ENCODE measurements at places on chromosomes 6 and 20.

DNA sequence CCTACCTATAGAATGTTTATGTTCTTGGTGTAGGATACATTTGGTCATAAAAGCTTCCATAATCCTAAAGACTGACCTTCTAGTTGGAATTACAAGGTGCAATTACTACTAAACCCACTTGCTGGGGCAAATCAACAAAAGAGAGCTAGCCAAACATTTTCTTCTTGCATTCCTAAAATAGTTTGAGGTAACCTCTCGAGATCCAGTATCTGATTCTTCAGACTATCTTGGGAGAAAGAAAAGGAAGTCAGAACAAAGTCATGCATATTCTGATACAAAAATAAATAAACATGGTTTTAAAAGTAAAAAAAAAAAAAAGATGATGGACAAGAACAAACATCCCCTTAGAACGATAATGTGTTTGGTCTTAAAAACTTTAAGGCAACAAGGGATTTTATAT is 294.2 kb upstream of the RSPO3 start:
- DNase-seq = no peak

- no peak for DNase-seq
These were observed 47.0 kb downstream of the DTNBP1 start for GRCh38 chr6:15615802-15616201.

DNA sequence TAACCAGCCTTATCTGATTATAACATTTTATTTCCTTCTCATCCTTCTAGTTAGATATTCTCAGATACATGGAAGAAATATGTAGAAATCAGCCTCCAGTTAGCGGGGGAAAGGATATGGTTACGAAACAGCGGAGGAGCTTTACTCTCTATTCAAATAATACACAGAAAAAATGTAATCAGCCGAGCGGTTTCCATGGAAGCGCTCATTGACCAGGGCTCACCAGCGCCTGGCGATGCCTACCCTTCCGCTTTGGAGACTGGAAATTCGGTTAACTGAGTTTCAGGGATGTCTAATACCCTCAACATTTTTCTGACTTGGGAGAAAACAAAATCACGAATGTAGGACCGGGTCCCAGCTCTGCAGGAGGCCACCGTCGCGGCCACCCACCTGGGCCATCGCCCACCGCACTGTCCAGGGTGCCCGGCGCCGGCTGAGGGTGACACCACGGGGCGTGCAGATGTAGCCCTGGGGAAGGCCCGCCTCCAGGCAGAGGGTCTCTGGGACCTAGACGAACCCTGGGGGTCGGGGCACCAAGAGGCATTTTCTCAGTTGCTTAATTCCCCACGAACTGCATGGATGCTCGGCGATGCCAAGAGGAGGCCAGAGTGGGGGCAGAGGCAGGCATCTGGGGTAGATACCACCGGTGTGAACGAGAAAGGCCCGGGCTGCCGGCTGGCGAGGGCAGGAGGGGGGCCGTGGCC is 1.7 kb downstream of the PRR18 start:
- no peak for DNase-seq

GRCh38 chr20:58021481-58021880 is 207.0 kb downstream of the ANKRD60 start:
- DNase-seq = no peak

DNA sequence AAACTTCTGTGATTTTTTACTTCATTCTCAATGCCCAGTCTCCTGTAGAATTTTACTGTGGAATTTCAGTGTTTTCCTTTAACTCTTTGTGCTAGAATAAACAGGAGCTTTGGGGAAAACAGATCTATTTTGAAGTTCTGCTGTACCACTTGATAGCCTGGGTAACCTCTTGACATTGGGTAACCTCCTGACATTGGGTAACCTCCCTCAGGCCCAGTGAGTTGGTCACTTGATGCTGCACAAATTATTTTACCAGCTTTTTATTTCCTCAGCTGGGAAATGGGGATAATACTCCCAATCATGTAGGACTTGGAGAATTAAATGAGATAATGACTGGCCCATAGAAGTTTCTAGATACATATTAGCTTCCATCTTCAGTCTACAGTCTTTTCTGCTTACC is 137.3 kb upstream of the TOP1 start:
- no peak for DNase-seq

DNA sequence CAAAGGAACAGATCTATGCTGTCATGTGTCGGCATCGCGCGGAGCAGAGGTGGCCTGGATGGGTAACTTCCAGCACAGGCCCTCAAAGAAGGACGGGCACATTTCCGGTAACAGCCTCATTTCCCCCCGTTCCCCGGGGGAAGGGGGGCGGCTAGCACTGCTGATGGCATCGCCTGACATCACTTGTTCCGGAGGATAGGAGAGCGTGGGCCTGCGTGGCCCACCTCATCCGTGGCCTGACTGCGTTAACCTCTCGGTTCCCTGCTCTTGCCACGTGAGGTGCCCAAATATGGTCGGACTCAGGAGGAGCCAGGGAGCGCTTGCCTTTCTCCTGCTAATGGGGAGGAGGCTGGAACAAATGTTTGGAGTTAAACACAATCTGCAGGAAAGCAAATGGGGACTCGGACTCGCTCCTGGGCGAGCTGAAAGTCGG is at the start of gene AKAP12:
Gene AKAP12, plus strand, starts transcription at position 365 of the 433 bp plus-strand sequence. CDS start 596 bp downstream, outside the sequence.
- no peak for DNase-seq

DNA sequence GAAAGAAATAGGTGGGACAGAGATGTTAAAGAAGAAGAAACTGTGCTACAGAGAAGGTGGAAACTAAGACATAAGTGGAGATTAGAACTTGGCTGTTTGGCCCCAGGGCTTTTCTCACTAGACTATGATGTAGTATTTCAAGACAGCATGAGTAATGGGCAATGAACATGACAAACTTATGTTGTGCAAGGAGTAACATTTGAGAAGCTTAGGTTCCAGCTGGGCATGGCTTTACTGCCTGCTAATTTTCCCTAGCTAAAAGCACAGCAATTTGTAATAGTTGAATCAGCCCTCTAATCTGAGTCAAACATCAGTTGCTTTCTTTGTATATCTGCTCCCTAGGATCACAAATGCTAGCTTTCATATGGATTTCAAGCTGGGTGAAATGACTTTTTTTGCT is 294.3 kb upstream of the BMP2 start:
- no peak for DNase-seq

DNA sequence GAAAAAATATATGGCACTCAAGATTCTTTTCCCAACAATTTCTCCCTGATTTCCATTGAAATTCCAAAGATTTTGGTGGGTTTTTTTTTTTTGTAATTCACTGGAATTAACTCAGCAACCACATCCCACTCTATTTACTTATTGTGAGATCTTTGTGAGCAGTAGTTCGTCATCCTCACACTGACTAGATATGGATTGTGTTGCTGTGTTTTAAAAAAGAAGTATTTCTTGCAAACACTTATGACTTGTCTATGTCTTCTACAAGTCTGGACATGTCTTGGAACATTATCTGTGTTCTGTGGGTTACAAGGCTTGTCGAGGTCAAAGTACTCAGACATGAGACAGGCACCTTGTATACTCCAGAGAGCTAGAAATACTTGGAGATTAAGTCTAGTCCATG is 7.3 kb upstream of the TENT5A start:
- DNase-seq = no peak

- peak; percentile 33 for DNase-seq
These were observed 4.6 kb upstream of the RAE1 start for GRCh38 chr20:57346477-57346876.

- DNase-seq = no peak
These were observed 28.6 kb downstream of the DDX27 start for GRCh38 chr20:49247792-49248191.

DNA sequence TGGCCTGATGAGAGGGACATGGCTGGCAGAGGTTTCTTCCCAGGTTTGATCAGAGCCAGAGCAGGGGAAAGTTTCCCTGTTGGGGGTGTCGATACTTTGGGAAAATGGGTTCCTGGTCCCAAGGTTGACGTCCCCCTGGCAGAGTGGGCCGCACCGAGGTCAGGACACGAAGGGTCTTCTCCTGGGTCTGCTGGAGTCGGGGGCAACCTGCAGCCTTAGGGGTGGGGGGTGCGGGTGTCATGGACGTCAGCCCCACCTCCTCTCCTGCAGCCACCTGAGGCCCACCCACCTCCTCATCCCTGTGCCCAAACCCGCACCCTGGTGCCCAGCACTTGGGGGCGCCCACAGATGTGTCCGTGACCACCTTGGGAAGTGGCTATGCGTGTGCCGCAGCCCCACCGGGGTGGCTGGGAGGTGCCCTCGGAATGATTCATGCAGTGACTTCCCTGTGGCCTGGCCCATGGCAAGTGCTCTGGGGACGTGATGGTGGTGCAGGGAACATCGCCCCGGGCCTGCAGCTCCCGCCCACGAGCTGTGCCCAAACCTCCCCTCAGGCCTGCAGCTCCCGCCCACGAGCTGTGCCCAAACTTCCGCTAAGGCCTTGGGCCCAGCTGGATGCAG is 64.9 kb downstream of the YTHDF1 start:
- peak; percentile 22 for DNase-seq

DNA sequence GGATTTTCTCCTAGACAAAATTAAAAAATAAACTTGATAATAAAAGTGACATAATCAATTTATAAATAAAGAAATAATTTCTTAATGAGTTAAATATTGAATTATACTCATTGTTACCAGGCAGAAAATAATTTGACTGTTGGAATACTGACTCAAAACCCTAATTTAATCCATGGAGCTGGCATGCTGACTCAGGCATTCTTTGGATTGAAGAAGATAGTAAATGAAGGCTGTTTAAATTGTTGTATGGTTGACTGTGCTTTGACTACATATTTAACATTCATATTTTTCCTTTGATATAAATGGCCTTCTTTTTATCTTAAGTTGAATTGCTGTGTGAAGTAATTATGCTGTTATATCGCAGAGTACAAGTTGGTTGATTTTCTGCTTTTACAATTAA is 11.7 kb downstream of the MANEA start:
- no peak for DNase-seq

DNA sequence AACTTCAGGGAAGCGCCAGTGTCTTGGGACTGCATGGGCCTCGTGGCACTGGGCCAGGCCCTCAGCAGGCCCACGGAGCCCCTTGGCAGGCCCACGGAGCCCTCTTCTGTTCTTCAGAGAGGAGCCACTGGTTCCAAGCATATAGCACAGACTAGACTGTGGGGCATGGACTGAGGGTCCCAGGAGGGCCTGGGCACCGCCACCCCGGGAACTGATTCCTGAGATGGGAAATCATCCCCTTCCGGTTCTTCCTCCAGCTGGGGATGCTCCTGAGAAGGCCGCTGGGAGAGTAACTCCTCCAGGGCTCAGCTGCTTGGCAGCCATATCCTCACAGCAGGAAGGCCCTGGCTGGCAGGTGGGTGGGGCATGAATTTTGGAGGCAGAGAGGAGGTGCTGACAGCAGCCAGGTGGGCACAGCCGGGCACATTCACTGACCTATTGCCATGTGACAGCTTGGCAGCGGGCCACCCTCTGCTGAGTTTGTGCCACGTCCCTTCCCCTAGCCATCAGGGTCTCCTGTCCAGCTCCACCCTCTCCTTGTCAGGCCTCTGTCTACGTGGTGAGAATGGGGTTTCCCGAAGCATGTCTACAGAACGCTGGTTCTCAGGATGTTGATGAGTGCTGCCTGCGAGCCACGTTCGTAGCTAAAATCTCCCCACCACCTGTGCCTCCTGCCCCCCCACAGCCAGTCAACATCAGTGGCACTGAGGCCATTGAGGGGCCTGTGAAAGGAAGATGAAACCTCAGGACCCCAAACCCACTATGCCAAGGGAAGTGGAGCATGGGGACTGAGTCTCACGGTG is 152.1 kb downstream of the TAF4 start:
- DNase-seq = no peak

GRCh38 chr6:36460916-36461315 is 18.1 kb downstream of the KCTD20 start:
- no peak for DNase-seq

DNA sequence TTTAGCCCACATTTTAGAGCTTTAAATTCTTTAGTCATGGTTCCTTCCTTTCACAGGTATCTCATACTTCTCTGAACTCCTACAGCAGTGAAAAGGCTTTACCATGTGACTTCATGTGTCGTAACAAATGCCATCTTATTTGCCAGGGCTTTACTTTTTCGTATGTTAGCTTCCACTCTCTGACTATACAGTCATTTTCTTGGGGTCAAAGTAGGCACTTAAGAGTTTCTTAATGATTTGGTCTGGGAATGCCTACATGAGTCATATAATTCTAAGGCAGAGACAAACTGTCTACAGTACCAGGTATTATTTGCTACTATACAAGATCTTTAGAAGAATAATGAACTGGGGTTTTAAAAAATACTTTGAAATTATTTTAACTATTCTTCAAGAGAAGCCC is 15.0 kb downstream of the RAB23 start:
- no peak for DNase-seq

DNA sequence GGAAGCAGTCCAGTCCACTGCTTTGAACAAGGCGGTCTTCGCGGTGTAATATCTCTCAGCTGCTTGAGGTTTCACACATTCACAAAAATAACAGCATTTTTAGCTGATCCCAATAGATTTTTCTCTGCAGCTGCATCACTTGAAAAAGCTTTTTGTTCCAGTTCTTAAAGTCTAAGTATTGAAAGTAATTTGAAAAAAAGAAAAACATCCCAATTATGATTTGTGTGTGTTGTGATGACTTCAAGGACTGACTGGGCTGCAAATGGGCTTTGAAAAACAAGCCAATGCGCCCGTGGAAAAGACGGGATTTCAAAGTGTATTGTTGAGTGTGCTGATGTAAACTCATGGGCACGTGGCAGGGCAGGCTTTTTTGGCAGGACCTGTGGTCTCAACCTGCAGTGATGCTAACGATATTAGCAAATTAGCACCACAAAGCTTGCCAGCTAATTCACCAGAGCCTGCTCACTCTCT is 151.1 kb downstream of the TMEM242 start:
- no peak for DNase-seq

- no peak for DNase-seq
These were observed 43.4 kb downstream of the CPXM1 start for GRCh38 chr20:2757001-2757400.

GRCh38 chr6:89530982-89531381 is 98.0 kb downstream of the ANKRD6 start:
- DNase-seq = no peak

DNA sequence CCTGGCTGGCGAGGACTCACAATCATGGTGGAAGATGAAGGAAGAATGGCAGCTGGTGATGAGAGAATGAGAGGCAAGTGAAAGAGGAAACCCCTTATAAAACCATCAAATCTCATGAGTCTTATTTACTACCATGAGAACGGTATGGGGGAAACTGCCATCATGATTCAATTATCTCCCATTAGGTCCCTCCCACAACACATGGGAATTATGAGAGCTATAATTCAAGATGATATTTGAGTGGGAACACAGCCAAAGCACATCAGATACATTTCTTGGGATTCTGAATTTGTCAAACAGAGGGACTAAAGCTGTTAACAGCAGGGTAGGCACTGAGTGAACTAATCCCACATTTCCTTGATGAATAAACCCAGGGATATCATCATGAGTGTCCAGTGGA is 116.2 kb upstream of the PLCB4 start:
- DNase-seq = no peak

All from SHP77 treated with DMSO at 0.1 percent for 48 hours (cell line).